ENCODE measurements at places on chromosomes 12 and 14.

DNA sequence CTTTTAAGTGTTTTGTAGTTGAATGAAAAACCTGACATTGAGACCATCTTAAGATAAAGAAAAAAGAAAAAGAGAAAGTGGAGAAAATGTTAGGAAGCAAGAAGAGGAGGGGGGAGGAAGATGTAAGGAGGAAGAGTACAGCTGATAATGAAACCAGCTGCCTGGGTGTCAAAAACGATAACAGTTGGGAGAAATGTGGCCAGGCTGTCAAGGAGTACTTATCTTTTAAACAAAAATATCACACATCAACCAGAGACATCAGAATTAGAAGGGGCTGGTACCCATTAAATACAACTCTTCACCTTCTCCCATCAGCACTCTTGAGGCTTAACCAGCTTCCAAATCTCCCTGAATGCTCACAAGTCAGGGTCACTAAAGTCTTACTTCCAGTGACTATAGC lies 4.5 kb downstream of the SLC11A2 start:
- DNase-seq, result no peak

DNA sequence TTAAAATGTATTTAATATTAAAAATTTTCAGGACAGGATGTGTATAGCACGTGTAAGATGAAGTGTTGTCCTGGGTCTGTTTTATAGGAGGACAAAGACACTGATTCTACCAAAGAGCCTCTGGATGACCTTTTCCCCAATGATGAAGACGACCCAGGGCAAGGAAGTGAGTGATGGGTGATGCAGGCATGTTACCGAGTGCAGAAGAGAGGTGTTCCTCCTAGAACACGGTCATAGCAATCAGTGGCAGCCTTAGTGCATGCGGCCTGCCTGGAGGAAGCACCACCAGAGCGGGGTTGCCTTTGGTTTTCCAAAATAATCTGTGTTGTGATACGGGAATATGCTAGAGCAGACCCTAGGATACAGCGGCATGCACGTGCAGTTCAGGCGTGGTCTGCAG lies 33.0 kb downstream of the KLC1 start:
- no peak for DNase-seq

DNA sequence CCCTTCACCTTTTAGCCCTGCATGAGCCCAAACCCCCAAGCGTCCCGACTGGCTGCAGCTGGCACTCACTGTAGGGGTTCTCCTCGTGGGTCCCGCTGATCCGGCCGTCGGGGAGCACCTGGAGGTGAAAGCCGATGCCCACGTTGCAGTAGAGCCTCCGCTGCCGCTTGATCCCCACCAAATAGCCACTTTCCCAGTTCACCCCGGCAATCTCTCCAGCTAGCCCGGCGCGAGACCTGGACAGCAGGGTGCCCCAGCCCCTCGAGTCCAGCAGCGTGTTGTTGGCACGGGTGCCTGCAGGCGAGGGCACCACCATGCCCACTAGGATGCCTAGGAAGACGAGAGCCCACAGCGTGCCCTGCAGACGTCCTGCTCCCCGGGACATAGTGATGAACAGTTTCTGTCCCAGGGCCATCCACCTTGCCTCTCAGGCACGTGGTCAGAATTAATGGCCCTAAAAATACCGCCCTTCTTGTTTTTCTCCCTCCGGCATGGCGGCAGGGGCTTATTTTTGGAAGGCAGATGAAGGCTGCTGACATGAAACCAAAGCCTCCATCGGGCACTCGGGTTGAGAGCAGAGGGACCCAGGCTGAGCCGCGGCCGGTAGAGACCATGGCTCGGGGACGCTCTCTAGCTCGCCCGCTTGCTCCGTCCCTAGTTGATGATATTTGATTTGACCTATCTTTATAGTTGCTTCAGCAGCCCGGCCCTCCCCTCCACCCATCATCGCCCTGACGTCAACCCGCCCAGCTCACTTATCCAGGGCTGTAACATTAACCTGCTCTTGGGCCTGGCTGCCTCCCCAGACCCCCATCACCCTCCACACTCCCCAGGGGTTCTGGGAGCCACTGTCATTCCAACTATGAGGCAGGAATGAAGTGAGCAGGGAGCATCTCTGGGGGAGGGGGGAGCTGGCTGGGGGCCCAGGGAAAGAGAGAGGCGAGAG lies at the start of gene FGF6:
Gene FGF6 (minus strand): TSS at position 660 of the 946 bp plus-strand sequence. CDS start 245 bp downstream, at position 415.
- no peak for DNase-seq

- DNase-seq, result no peak
These were observed 14.0 kb upstream of the LYZ start for GRCh38 chr12:69334158-69334557.

GRCh38 chr12:48932878-48933277 lies 7.6 kb upstream of the FKBP11 start:
- DNase-seq, result no peak

DNA sequence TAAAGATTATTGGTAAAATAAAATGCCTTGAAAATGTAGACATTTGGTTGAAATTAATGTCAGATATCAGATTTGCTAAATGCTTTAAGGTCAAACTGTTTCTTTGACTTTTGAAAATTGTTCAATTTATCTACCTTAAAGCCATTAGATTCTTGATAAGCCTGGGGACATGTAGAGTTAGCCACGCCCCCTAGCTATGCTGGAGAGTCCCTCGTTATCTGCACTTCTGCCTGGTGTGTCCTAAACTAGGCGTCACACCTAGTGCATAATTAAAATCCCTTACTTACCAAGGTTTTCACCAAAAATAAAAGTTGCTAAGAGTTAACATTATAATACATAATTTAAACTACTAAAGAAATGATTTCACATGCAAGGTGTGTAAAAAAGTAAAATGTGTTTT lies 79.5 kb downstream of the EGLN3 start:
- DNase-seq, result no peak

- DNase-seq, result no peak
These were observed 39.4 kb upstream of the CSRNP2 start for GRCh38 chr12:51122844-51123243.

DNA sequence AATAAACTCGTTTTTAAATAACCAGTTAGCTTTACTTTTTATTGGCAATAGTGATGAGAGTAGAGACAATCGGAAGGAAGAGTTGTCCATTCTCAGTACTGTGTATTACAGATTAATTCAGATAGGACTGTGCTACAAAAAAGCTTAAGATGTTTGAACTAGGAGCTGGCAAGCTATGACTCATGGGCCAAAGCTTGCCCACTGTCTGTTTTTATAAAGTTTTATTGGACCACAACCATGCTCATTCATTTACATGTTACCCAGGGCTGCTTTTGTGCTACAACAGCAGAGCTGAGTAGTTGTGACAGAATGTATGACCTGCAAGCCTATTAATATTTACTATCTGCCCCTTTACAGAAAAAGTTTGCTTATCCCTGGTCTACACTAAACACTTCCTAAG lies 19.4 kb downstream of the GNS start:
- no peak for DNase-seq

Data from 8988T (cell line).